Hippocampal formation (tissue), 2 donors: ENCODE measurements at places on chromosomes 5 and 9.

GRCh38 chr5:122527547-122527946 lies 215.5 kb downstream of the SNCAIP start:
- DNase-seq, result no peak

DNA sequence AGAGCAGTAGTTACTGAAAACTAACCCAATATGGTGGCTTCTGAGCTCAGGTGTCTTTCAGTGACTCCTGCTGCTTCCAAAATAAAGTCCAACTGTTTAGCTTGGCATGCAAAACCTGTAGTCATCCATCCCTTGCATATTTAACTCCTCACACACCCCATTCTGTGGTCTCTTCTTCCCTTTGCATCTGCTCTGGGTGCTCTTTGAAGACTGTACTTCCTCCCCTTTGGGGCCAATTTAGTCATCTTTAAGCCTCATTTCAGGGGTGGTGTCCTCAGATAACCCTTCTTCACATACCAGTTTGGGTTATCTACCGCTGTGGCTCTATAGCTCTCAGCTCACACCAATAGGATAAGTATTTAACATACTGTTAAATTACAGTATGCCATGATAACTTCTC lies 209.9 kb upstream of the DMRT1 start:
- DNase-seq, result no peak

GRCh38 chr5:45507178-45507577 lies 189.0 kb downstream of the HCN1 start:
- DNase-seq, result peak; percentile 10

GRCh38 chr5:148398698-148399121 lies 15.0 kb downstream of the FBXO38 start:
- DNase-seq, result no peak

DNA sequence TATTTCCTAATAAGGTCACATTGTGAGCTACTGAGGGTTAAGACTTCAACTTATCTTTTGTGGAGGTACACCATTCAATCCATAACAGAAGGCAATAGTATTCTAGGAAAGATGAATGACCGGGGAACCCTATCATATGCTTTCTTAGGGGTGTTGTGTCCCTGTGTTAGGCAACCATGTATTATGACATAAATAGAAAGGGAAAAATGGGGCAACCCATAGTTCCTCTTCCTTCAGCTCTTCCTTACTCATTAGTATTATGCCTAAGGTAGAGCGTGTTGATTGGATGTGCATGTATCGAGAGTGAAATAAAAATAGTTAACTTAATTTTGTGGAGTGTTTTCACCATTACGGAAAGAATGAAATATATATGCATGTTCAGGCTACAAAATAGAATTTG lies 6.0 kb upstream of the CCNJL start:
- no peak for DNase-seq

GRCh38 chr5:92939428-92939827 lies 641.6 kb downstream of the NR2F1-AS1 start:
- DNase-seq, result no peak
